ENCODE measurements at places on chromosomes 3 and 15.

GRCh38 chr3:175485436-175485835, 626.3 kb downstream of the NAALADL2 start:
- no peak for DNase-seq

DNA sequence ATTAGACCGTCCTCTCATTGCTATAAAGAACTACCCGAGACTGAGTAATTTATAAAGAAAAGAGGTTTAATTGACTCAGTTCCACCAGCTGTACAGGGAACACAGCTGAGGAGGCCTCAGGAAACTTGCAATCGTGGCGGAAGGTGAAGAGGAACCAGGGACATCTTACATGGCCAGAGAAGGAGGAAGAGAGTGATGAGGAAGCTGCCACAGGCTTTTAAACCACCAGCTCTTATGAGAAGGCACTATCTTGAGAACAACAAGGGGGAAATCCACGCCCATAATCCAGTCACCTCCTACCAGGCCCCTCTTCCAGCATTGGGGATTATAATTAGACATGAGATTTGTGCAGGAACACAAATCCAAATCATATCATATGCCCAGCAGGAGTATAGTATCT, 138.5 kb downstream of the ALCAM start:
- no peak for DNase-seq

GRCh38 chr3:76871655-76872054, 168.2 kb upstream of the ROBO2 start:
- no peak for DNase-seq

- DNase-seq = no peak
Observed at GRCh38 chr15:77001351-77001750, 6.4 kb downstream of the PSTPIP1 start.

GRCh38 chr15:101530224-101530958, 40.9 kb upstream of the PCSK6 start:
- no peak for DNase-seq

DNA sequence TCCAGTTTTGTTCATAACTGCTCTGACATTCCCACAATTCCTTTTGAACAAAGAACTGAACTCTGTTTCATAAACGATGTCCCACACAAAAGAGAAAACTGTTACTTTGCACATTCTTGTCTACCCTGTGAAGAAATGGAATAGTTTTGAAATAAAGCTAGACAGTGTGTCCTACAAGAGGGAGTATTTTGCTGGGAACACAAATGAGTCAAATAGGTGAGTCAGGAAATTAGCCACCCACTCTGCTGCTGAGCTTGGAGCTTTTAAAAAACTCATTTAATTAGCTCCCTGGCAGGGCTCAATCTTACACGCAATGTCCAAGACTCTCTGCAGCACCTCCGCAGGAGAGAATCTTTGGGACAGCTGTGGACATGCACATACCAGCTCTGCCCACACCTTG, 193.4 kb downstream of the SLC9A9 start:
- no peak for DNase-seq

- no peak for DNase-seq
Observed at GRCh38 chr15:76864586-76864985, 40.6 kb downstream of the SCAPER start.

GRCh38 chr3:30513374-30514152, 92.8 kb upstream of the TGFBR2 start:
- no peak for DNase-seq

DNA sequence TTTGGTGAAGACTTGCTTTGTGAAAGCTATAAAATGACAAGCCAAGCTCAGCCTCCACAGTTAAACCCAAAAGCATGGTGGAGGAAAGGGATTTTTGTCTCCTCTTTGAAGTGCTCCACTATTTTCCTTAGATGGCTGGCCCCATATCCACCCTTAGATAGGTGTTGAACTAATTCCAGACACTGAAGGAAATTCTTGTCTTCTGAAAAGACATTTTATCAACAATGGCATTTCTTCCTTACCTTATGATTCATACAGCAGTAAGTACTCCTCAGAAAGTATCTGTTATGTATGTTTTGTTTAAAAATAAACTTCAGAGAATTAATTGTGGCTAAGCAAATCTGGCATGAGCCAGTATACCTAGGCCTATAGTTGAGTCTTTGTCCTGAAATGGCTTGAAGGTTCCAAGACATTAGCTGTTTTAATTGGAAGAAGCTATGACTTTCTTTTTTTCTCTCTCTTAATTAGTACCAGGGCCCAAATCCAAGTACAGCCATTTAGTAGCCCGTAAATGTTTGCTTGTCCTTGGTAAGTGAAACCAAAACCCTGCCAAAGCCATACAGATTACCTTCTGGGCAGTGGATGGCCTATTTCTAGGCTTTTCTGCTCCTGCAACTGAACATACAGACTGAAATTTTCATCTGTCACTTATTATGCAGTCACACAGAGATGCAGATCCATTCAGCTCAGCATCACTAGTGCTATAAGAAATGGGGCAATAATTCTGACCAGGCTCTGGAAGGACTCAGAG, 5.1 kb upstream of the BFSP2 start:
- DNase-seq = no peak

- no peak for DNase-seq
Observed at GRCh38 chr3:183564046-183564445, 8.5 kb upstream of the KLHL6 start.

- DNase-seq = peak; percentile 32
Observed at GRCh38 chr3:183698756-183699155, 1.2 kb downstream of the YEATS2 start.

- no peak for DNase-seq
Observed at GRCh38 chr3:55489798-55490132, 2.7 kb upstream of the WNT5A start.

GRCh38 chr15:59522988-59523461, 85.0 kb downstream of the FAM81A start:
- no peak for DNase-seq

DNA sequence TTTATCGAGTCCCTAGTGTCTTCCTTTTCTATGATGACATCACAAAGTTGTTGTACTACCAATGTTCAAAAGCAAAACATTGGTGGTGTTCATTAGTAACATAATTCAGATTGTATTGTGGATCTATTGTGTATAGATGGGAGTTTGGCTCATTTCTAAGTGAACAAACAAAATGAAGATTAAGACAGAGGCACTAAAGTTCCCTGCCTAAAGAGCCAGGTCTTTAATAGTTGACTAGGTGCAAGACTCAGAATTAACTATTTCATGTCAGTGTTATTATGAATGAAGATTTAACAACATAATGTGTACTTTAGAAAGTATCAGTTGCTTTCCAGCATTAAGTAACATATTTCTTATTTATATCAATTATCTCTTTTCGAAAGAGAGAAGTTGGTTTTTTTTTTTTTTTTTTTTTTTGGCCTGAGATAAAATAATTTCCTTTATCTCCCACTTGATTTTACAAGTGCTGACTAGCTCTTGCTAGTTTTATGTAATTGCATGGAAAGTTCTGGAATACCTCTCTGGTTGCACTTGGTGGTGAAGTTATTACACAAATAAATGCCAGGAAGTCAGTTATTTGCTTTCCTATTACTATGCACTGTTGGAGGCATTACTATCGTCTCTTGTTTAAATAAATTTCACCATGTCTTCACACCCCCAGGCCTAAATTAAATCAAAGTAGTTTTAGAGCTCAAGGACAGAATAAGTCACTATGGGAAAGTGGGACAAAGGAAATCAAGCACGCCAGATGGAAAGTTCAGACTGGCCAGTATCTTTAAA, 48.7 kb downstream of the NAALADL2 start:
- no peak for DNase-seq

DNA sequence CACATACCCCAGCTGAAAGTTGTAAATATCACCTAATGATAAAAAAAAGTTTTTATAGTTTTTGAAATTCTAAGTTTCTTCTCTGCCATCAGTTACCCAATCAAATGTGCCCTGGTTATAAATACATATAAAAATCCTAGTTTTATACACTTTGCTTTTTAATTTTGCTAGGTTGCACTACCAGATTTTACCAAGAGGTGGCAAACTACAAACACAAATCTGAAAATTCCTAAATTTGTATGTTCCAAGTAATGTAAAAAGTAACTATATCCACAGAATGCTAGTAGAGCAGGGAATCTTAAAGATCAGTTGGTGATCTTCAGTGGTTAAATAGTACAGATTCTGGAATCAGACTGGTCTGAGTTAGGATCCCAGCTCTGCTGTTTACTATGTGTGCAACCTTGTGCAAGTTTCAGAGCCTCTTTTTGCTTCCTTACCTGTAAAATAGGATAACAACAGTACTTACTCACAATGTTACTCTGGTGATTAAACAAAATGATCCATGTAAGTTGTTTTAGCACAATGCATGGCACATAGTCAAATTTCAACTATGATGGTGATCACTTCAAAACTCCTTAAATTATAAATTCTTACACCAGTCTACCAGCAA, 11.0 kb downstream of the TRPM7 start:
- peak; percentile 64 for DNase-seq

GRCh38 chr3:132569580-132569979, 27.5 kb upstream of the ACKR4 start:
- no peak for DNase-seq

- DNase-seq = no peak
Observed at GRCh38 chr3:115524549-115524948, 98.8 kb upstream of the GAP43 start.

DNA sequence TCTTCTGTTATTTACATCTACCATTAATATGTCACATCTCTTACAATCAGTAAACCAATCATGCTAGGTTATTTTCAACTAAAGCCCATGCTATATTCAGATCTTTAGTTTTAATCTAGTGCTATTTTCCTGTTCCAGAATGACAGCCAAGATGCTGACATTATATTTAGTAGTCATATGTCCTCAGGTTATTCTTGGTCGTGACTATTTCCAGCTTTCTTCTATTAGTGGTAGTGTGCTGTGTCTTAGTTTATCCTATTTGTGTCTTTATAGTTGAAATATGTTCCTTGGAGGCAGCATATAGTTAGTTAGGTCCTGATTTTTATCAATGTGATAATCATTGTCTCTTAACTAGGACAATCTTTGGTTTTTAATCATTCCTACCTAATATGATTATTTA, 566.5 kb downstream of the CADM2 start:
- DNase-seq = no peak

DNA sequence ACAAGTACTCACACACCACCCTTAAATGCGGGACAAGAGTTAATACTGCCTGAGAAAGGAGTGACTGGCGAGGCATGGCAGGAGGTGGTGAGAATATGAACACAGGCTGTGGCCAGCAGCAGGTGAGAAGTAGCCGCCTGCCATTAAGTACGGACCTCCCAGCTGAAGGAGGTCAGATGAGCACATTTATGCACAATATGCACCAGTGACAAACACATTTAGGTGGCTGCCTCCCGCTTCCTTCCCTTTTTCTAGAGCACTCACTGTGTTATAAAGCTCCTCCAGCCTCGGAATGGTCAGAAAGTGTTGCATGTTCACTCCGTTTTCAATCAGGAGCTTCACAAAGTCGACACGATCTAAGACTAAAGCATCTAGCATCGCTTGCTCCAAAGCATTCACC, 52.4 kb downstream of the TRPM1 start:
- no peak for DNase-seq

DNA sequence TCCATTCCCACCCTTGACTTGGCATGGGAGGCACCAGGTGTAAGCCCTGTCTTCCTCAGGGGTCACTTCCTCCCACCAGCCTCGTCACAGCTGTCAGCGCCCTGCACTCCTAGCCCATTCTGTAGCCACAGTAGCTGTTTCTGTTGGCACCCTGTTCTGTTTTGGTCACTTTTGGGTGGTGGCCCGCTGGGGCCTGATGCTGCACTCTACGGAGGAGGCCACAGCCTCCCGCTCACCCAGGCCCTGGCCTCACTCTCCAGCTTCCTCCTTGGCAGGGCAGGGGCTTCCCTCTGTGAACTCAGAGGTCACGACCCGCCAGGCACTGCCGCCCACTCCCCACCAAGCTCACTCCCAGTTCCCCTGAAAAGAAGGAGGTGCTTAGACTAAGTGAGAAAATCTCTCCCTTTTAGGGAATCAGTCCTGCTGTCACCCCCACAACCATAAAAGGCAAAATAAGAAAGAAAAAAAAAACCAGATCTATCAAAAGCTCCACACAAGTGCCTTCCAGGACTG, 68.4 kb downstream of the MGLL start:
- no peak for DNase-seq

Measured in natural killer cell (primary cell).